ENCODE measurements at places on chromosomes 3 and 15.

DNA sequence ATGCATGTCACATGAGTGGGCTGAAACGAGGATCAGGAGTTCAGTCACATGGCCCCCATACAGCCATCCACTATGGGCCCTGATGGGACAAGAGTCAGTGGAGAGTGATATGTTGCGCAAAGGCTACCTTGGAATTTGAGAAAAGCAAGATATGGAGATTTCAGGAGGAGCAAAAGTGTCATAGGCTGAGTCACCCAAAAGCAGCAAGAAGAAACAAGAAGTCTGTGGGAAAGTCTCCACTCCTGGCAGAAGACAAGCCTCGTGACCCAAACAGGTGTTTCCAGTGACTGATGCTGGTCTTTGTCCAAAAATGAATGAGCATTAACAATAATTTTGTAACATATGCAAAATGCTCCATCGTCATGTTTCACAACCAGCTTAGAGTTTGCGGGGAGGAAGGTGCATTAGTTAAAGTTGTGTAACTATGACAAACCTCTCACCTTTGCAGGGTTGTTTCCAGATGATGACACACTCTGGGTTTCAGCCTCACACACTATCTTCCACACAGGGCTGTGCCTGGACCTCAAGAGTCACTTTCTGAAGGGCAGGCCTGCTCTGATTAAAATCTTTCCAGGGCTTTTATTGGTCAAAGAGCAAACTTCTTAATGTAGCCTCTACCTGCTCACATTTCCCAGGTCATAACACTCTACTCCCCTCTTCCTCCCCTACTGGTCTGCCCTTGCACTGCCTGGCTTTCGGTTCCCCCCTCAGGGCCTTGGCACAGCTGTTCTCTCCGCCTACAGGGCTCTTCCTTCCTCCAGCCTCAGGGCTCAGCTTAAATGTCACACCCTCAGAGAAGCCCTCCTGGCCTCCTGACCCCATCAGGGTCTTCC, 3.9 kb upstream of the DNASE1L3 start:
- peak; percentile 76 for DNase-seq

- DNase-seq: no peak
These were observed 8.9 kb downstream of the ADCY5 start for GRCh38 chr3:123439806-123440580.

DNA sequence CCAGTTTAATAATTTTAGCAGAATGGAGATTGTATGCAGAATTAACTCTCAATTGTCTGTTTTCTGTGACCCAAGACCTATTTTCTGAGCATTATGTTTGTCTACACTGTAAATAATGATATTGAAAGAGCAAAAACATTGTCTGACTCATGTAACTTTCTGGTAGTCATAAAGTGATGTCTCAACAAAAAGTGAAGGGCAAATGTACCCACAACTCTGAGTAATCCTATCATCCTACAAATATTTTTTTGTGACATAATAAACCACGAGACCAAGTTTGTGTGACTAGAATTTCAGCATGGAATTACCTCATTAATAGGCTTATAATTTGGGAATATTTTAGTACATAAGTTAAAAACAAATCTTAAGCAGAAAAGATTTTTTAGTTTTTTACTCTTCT, 15.4 kb upstream of the ABHD10 start:
- peak; percentile 19 for DNase-seq

- no peak for DNase-seq
These were observed 120.6 kb downstream of the TNIK start for GRCh38 chr3:171339598-171339997.

GRCh38 chr3:111906656-111907055, 47.6 kb downstream of the PHLDB2 start:
- DNase-seq: no peak

DNA sequence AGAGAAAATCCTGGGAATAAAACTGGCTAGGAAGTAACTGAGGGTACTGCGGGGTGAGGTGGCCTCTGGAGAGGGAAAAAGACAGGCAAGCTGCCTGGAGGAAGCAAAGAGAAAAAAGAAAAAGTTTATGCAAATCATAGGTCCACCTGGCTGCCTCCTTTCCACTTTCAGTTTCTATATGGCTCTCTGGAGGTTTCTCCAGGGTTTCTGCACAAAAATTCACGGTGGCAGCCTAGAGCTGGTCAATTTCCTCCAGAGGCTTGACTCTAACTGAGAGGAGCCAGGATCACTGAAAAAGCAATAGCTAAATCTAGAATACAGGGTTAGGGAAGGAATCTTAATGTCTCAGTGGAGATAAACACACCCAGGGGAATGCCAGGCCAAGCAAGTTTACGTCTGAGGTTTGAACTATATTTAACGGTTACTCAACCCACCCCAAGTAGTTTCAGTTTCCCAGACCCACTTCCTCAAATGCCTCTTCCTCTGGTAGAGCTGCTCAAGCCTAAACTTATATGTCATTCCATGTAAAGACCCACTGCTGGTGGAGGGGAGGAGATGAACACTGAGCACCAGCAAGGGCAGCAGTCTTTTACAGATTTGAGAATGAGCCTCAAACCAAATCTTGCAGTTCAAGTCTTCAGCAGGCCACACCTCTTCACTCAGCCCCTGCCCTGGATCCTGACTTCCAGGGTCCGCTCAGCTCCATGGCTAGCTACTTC, 5.7 kb downstream of the LYSMD2 start:
- DNase-seq: peak; percentile 54

DNA sequence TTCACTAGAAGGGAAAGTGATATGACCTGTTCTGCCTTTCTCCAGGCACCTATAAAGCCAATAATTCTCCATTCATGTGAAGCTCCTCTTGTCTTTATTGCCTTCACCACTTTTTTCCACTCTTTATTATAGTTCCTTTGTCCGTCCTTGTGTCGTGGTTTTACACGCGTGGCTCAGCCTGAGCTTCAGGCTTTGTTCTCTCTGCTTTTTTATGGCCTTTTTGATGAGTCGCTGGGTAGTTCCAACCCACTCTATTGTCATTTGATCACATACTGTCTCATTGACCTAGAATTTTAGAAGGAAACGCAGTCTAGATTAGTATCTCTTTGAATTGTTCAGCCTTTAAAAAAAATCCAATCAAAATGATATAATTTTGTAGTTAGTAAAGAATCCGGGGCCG, 403.2 kb downstream of the PTPRG start:
- DNase-seq: no peak

GRCh38 chr3:143963946-143964345, 7.7 kb upstream of the DIPK2A start:
- no peak for DNase-seq

GRCh38 chr3:173986861-173987410, 589.4 kb downstream of the NLGN1 start:
- no peak for DNase-seq

DNA sequence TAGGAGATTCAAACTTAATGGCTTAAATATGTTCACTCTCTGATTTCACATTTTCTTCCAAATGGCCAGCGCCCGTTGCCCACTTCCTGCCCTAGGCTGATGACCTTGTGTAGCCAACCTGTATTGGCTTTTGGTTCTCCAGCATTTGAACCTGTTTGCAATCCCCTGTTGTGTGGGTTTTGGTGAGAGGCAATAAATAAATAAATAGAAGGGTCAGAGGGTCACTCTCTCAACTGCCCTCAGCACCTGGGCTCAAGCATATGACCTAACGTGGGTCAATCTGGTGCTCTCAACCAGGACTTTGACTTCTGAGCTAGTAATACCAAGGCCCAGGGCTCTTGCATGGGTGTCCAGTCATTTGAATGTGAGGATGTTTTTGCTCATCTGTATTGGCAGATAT, 1.8 kb upstream of the SRP14 start:
- no peak for DNase-seq

DNA sequence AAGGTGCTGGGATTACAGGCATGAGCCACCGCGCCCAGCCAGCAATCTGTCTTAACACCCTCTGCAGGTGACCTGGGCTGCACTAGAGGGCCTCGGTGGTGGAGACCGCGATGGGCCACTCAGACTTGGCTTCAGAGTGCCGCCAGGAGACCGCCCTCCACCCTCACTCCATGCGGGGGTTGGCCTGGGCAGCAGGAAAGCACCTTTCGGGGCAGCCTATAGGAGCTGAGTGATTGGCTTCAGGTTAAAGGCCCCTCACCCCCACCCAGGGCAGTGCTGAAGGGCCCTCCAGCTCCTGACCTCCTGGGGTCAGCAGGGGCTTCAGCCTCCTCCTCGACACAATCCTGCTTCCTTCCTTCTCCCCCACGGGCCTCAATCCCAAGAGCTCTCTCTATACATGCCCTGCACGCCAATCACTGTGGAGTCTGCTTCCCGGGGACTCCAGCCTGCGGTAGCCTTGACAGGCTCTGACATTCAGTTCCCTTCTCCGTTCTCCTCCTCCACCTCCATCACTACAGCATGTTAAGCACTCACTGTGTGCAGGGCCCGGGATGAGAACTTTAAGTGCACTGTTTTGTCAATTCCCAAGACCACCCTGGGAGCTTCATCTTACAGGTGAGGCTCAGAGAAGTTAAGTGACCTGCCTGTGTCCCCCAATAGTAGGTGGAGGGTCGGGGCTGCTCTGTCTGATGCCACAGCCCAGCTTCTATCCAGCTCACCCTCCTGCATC, 225.3 kb downstream of the XXYLT1 start:
- DNase-seq: no peak

DNA sequence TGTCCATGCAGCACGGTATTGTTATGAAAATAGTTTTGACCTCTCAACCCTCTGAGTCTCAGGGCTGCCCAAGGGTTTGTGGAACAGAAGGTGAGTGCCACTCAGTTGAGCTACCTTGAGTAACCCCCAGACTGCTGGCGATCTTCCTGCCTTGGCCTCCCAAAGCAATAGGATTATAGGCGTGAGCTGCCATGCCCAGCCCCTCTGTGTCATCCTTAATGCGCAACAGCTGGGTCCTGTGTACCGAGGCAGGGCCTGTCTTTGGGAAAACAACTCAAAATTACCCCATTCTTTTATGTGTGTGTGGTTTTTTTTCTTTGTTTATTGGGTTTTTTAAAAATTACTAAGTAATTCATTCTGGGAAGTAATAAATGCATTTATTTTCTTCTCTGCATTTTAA, 78.3 kb upstream of the TPM1 start:
- no peak for DNase-seq
